A172 (cell line): ENCODE measurements at places on chromosomes 7 and 10.
A peak's percentile ranks its signal among the peaks of the same experiment; 100 is the strongest.

DNA sequence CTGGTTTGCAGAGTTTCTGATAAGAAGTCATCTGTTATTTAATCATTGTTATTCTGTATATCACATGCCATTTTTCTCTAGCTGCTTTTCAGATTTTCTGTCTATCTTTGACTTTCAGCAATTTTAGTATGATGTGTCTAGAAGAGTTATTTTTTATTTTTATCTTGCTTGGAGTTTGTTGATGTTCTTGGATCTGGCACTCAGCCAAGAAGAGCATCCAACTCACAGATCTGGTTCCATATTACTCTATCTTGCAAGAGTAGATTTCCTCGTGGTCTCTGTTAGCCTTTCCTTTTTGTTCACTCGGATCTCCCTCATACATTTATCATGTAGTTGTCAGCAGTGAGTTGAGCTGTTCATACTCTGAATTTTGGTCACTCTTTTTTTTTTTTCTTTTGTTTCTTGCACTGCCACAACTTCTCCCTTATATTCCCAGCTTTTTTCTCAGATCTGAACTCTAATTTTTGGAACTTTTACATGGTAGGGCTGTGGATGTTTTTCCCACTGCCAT lies 54.8 kb upstream of the CALCR start:
- DNase-seq: no peak

GRCh38 chr10:76436981-76437380 lies 1005.6 kb downstream of the LRMDA start:
- DNase-seq: no peak

DNA sequence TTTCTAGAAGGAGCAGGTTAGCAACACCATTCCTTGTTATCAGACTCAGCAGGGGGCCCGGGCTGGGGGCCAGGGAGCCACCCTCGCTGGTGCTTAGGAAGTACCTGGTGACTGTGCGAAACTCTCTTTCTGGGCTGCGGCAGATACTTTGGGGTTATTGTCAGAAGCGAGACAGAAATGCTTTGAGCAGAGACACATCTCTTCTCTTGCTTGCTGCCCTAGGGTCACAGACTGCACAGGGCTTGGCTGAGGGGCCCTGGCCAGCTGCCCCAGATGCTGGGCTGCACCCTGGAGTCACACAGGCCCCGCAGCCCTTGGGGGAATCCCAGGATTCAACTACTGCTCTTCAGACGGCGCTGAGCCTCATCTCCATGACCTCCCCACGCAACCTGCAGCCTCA lies 91.9 kb downstream of the WDFY4 start:
- no peak for DNase-seq

- no peak for DNase-seq
These were observed 23.4 kb downstream of the UNC5B start for GRCh38 chr10:71235808-71236207.

GRCh38 chr7:86411814-86412213 lies 231.9 kb upstream of the GRM3 start:
- DNase-seq: no peak

DNA sequence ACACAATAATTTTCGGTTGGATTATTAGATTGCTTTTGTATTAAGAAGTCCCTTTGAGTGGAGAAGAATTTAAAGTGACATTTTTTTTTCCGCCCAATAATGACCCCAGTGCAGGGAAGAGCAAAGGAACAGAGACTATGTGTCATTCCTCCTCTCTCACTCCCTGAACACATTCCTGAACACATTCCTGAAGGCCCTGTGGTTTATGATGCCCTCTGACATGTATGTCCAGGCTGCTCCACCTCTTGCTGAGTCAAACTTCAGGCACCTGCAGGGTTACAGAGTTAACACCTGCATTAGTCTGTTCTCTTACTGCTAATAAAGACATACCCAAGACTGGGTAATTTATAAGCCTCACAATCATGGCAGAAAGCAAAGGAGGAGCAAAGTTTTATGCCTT lies 704.0 kb upstream of the LRRN3 start:
- DNase-seq: peak; percentile 92

GRCh38 chr10:73812657-73813056 lies 1.3 kb upstream of the NDST2 start:
- no peak for DNase-seq

GRCh38 chr7:41817386-41817785 lies 114.5 kb upstream of the INHBA start:
- peak; percentile 86 for DNase-seq

DNA sequence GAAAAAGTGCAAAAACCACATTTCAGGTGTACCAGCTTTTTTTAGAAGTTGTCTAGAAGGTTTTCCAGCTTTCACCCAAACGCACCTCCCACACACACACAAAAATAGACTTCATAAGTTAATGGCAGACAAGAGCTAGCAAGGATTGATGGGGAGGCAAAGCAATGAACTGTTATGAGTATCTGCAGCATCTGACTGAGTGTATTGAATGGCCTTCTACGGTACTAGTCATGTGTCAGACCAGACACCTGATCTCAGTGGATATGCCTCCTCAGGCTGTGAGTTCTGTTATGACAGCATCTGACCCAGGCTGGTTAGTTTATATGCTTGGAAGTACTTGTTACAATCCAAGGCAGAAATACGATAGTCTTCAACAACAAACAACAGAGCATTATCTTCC lies 406.1 kb upstream of the AUTS2 start:
- no peak for DNase-seq

DNA sequence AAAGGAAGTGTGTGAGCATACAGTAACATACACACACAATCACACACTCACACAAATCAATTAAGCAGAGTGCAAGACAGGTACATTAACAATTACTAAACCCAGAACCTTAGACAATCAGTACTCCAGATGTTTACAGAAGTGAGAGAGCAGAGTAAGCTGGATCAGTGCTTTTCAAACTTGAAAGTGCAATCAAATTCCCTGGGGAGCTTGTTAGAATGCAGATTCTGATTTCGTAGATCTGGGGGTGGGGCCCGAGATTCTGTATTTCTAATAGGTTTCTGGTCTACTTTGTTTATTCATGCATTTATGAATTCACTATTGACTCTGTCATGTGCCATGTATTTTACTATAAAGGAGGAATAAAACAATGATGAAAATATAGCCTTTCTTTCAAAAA lies 179.6 kb upstream of the PHYHIPL start:
- DNase-seq: no peak

DNA sequence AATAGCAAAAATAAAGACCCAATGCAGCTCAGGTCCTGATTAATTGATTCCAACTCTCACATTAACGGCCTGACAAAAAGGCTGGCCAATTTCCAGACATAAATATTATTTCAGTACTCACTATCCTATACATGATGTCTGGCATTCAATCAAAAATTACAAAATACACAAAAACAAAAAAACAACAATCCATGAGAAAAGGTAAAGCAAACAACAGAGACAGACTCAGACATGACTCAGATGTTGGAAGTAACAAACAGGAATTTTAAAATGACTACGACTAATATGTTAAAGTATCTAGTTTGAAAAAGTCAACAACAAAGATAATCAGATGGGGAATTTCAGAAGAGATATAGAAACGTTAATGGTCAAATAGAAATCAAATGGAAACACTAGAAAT lies 152.8 kb downstream of the AMPH start:
- DNase-seq: no peak

DNA sequence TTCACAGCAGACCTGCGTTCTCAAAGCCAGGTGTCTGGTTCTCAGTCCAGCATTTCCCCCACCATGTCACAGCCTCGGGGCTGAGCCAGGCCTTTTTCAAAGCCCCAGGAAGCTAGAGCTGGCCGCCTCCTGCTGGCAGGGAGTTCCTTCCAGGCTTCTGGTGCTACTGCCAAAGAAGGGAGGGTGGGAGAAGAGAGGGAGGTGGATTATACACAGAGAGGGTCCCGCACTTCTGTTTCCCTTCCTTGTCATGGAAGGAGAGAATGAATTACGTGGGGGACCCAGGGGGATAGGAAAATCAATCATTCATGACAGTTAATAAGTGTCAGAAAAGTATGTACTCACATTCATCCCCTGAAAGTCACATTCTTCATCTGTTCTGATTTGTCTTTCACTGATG lies 600 bp upstream of the LGI1 start:
- no peak for DNase-seq

GRCh38 chr7:132815696-132816311 lies 239.5 kb upstream of the PLXNA4 start:
- no peak for DNase-seq

GRCh38 chr10:119575506-119575905 lies 21.3 kb downstream of the TIAL1 start:
- peak; percentile 69 for DNase-seq

- DNase-seq: peak; percentile 42
These were observed 50.4 kb downstream of the CPEB3 start for GRCh38 chr10:92240289-92241157.

- DNase-seq: no peak
These were observed 339.4 kb upstream of the KIAA1217 start for GRCh38 chr10:23869548-23869947.

DNA sequence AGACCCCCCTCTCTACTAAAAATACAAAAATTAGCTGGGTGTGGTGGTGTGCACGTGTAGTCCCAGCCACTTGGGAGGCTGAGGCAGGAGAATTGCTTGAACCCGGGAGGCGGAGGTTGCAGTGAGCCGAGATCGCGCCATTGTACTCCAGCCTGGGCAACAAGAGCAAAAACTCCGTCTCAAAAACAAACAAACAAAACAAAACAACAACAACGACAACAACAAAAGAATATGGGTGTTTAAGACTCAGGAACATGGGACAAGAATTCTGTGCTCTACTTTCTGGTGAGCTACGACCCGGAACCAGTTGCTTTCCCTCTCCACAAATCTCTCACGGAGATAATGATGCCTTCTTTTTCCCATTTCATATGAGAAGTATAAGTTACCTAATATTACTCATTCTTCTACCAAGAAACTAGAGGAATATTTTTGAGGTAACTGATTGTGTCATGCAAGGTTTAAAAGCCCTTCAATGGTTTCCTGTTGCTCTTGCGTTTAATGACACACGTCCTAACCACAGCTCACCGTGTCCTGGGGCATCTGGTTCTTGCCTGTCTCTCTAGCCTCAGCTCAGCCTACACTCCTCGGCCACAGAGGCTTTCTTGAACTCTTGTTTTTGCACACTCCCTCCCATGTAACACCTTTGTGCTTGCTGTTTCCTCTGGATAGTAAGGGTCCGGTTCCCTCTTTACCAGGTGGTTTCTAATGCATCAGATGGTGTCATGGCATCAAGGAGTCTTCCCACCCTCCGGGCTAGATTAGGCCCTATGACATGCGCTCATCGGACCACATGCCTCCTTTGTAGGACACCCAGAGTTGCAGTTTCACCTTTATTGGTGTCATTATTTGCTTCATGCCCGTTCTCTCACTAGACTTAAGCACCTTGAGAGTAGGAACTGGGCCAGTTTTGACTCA lies 67.5 kb downstream of the PFKFB3 start:
- no peak for DNase-seq

GRCh38 chr7:90587766-90588165 lies 8.4 kb upstream of the CDK14 start:
- no peak for DNase-seq

- DNase-seq: no peak
These were observed 91.5 kb downstream of the ABCA13 start for GRCh38 chr7:48262606-48263310.

DNA sequence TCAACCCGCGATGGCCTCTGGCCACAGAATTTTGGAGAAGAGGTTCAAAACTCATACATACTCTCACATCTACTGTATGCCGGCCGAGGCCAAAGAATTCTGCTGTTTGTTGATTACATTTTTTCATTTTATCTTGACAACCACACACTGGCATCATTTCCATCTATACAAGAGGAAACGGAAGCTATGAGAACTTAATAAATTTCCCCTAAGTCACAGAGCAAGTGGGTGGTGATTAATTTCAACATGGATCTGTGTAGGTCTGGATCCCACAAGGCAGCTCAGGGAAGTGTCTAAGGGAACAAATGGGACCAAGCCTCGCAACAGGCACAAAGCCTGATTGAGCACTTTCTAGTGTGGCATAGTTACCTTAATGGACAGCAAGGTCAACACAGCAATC lies 18.0 kb downstream of the ELMO1 start:
- DNase-seq: no peak

DNA sequence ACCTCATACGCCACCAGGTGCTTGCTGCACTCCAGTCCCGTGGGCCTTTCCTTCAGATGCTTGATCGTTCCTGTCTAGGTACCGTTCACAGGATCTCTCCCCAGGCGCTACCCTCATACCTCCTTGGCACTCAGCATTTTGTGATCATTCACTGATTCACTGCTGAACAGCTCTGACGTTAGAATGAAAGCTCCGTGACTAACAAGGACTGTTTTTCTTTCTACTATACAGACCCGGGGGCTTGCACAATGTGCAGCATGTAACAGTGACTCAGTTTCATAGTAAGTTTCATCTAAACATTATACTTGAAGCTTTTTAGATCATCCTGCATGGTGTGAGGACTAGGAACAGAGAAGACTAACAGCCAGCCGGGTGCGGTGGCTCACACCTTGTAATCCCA lies 20.6 kb downstream of the KIN start:
- DNase-seq: no peak

- DNase-seq: no peak
These were observed 320.8 kb upstream of the NRP1 start for GRCh38 chr10:33655165-33655815.

DNA sequence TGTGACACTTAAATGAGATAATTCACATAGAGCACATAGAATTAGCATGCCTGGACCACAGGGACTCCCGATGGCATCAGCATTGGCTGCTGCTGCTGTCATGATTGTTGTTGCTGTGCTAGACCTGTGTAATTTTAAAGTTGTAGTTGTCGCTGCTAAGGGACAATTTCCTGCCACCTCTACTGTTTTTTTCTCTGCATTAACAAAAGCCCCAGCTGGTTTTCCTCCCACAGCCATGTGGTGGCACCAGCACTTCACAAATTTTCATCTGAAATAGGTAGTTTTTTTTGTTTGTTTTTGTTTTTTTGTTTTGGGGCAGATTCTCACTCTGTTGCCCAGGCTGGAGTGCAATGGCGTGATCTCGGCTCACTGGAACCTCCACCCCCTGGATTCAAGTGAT lies 25.4 kb upstream of the PRXL2A start:
- DNase-seq: peak; percentile 41

DNA sequence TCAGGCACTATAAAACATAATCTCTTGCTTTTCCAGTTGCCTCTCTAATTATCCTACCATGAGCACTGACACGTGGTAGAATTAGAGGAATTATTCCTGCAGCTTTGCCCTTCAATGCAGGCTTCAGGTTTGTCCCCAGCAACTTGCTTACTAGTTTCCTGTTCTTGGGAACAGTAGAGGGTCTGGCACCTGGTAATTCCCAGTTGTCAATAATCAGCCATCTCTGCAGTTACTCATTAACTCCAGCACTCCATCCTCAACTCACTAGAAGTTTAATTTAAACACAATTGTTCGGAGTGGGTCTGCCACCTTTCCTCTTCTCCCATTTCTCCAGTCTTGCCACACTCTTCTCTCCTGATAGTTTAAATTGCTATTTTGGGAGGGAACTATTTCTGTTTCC lies 324.3 kb upstream of the KIAA1217 start:
- DNase-seq: no peak

- DNase-seq: no peak
These were observed 72.7 kb upstream of the NUPR2 start for GRCh38 chr7:56188823-56189346.

DNA sequence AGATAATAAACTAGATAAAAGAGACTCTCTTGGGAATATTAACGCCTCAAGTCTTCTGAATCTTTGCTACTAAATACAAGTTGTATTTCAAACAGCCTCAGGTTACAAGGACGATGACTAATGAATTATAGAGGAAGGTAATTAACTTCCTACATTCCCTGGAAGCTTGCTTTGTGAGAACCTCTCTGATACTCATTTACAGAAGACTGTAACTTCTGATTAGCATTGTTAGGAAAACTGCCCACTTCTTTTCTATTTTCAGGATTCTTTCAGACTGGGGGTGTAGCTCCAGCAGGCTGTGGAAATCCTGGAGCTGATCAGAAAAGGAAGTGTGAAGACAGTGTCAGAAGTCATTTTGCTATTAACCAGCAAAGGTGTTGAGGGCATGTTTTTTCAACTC lies 316.7 kb upstream of the NPSR1 start:
- DNase-seq: peak; percentile 66
